ENCODE measurements at places on chromosomes 7 and 10.

- DNase-seq: no peak
Measured at GRCh38 chr10:124707551-124707950, 36.6 kb downstream of the FAM53B start.

DNA sequence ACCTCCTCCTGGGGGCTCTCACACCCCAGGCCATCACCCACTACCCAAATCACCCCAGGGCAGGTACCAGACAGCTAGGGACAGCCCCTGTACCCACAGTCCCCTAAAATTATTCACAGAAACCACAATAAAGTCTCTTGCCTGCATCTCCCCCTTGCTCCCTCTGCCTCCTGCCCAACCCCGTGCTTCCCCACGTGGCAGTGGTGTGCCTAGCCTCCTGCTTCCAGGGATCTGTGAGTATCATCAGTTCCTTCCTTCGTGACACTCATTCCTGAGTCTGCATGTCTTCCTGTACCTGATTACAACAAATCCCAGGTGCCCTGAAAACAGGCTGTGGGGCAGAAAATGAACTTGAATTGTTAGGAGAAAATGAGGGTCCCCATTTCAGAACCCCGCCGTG lies 61.5 kb downstream of the PRKAG2 start:
- DNase-seq: no peak

- DNase-seq: no peak
Measured at GRCh38 chr10:97940534-97940933, 89.9 kb downstream of the CRTAC1 start.

GRCh38 chr10:118958984-118959925 lies 70.3 kb upstream of the NANOS1 start:
- DNase-seq: peak; percentile 41

GRCh38 chr7:40758590-40758989 lies 623.8 kb downstream of the SUGCT start:
- DNase-seq: no peak

- DNase-seq: peak; percentile 37
Measured at GRCh38 chr10:58220769-58221451, 46.8 kb downstream of the IPMK start.

DNA sequence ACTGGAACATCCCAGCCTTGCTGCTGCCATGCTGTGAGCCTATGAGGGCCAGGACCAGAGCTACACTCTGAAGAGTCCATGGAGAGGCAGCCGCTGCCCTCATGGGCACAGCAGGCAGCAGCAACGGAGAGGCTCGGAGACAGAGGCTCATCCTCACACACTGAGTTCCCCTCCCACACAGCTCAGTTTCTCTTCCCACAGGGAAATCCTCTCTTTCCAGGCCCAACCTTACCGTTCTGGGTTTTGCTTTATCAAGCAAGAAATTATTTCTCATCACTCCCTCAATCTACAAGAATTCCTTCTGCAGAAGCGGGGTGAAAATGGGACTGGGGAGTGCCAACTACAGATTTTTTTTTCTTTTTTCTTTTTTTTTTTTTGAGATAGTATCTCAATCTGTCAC lies 36.6 kb downstream of the GOLGA7B start:
- no peak for DNase-seq

GRCh38 chr7:1715671-1716074 lies 45.6 kb downstream of the ELFN1 start:
- DNase-seq: no peak

GRCh38 chr7:146235195-146235594 lies 118.6 kb downstream of the CNTNAP2 start:
- no peak for DNase-seq

GRCh38 chr10:6170638-6171037 lies 32.1 kb upstream of the PFKFB3 start:
- DNase-seq: no peak

- no peak for DNase-seq
Measured at GRCh38 chr10:19845503-19846368, 29.5 kb downstream of the PLXDC2 start.

GRCh38 chr10:62384057-62384446 lies 9.9 kb downstream of the ZNF365 start:
- DNase-seq: peak; percentile 98

DNA sequence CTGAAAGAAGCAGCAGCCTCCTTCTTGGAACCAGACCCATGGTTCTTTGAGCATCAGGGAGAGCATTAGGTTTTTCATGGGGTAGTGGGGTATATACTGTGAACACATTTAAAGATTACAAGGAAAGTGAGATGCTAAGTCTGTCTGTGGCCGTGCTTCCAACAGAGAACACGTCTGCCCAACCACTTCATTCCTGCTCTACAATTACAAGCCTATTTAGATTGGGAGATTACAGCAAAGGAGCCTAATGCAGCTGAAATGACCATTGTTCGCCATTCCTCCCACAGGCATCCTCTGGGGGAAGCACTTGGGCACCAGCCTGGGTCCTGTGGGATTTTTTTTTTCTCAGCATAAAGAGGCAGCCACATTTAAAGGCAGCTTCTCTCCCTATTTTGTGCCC lies 536.4 kb downstream of the XPNPEP1 start:
- DNase-seq: no peak

GRCh38 chr7:84107259-84107658 lies 87.3 kb downstream of the SEMA3A start:
- no peak for DNase-seq

DNA sequence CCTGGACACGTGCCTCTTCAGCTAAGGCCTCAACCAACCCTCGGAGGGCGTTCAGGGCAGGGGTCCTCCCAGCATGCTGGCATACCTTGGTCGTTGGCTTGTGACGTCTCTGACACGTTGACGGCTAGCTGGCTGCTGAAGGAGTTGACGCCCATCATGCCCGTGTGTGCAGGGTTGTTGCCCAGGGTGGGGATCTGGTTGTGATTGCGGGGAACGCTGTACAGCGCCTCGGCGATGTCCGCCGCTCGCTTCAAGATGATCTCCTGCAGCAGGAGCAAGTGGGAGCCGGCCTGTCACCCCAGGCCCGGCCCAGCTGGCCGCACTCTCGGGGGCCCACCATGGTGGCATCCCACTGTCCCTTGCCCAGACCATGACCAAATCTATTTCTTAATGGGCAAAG lies 122.0 kb downstream of the EBF3 start:
- no peak for DNase-seq

GRCh38 chr7:78101076-78101475 lies 302.5 kb downstream of the PHTF2 start:
- no peak for DNase-seq

- DNase-seq: peak; percentile 13
Measured at GRCh38 chr7:132141109-132141508, 435.2 kb downstream of the PLXNA4 start.

DNA sequence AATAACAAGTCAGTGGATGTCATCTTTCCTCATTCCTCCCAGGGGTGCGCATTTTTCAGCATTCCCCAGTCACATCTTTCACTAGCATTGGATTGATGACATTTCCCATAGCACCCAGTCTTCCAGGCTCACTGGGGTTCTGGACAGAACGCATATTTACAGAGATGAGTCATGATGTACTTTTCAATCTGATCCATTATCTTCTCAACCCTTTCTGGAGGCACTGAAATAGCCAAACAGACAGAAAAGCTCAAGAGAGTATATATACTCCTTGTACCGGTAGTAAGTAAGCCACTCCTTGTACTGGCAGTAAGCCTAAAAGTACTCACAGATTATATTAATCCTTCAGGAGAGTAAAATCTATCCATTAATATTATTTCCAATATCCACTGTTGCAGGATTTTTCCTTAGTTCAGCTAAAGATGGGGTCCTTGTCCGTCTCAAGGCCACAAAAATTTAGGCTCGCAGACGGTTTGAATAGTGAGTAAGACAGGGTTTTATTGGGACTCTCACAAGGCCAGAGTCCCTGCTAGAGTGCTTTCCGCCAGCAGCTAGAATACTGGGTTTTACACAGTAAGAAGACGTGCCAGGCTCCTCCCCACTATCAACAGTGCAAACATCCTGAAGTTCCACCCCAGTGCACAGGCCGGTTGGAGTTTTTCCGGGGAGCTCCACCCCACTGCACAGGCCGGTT lies 60.8 kb downstream of the MDH2 start:
- peak; percentile 40 for DNase-seq

GRCh38 chr7:34109936-34110780 lies 204.8 kb downstream of the BMPER start:
- DNase-seq: no peak

GRCh38 chr7:42099066-42099465 lies 137.9 kb downstream of the GLI3 start:
- DNase-seq: no peak

DNA sequence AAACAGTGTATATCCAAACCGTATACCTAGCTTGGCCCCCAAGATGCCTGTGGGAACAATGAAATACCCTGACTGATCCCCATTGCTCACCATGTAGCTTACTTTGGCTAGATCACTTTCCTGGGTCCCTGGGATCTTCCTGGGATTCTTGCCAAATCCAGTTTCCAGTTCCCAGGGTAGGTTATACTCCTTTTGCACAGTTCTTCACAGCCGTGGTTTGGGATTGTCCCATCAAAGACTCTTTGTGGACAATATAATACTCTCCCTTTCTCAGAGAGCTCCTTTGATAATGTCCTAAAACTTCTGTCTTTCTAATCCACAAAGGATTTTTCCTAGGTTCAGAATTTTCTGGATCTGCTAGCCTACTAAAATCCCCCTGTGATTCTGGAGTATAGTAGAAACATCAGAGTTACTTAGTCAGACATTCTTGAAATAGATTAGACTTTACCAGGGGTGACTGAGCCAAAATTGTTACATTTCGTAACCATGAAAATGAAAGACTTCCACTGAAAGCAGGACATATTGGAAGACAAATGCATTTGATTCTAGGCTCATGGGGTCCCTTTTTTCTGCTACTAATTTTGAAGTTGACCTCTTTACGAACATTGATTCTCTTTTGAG lies 388.3 kb upstream of the ETV1 start:
- peak; percentile 9 for DNase-seq

DNA sequence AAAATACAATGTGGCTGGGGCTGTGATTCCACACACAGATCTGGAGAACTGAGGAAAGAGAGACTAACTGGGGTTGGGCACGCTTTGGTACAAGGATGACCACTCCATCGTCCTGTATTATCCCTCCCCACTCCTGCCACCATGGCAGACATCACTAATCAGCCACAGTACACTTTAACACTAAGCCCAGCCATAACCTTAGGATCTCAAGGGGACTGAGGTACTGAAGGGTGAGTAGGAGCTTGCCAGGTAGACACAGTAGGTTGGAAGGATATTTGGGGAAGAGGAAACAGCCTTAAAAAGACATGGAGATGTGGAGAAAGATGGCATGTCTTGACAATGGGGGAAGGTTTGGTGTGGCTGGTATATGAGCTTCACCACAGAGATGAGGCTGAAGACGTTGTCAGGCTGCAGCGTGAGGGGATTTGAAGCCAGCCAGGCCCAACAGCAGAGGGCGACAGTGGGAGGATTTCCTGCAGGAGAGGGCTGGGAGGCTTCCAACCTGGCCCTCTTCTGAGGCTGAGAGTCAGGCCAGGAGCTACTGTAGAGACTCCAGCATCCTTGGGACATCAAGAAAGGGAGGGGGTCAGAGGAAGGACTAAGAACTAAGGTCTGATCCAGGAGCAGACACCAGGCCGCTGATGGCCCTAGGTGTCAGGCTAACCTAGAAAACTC lies 58.6 kb upstream of the COL13A1 start:
- no peak for DNase-seq

GRCh38 chr7:136655414-136655813 lies 213.0 kb upstream of the CHRM2 start:
- DNase-seq: no peak

DNA sequence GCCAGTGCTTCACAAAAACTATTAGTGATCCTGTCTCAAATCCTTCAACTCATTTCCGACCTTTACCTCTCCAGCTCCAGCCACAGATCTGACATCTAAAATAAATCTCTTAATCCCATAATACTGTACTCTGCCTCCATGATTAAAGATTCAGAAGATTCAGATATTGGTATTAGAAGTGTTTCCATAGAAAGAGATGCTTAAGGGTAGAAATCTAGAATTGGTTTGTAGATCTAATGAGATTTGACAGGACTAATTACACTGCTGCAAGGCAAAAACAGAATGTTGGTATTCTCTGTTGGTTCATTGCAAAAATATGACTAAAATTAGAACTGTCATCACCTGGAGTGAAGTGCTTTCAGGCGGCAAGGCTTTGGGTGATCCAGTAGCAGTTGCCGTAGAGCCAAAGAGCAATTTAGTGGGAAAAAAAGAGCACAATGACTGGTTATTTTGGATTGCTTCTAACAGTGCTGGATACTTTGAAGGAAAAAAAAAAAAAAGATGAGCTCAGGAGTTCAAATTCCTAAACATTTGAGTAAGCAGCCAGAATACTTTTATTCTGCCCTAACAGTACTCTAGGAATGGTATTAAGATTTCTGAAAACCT lies 940.1 kb upstream of the SORCS1 start:
- no peak for DNase-seq

- DNase-seq: no peak
Measured at GRCh38 chr7:141568227-141568626, 17.0 kb downstream of the AGK start.

DNA sequence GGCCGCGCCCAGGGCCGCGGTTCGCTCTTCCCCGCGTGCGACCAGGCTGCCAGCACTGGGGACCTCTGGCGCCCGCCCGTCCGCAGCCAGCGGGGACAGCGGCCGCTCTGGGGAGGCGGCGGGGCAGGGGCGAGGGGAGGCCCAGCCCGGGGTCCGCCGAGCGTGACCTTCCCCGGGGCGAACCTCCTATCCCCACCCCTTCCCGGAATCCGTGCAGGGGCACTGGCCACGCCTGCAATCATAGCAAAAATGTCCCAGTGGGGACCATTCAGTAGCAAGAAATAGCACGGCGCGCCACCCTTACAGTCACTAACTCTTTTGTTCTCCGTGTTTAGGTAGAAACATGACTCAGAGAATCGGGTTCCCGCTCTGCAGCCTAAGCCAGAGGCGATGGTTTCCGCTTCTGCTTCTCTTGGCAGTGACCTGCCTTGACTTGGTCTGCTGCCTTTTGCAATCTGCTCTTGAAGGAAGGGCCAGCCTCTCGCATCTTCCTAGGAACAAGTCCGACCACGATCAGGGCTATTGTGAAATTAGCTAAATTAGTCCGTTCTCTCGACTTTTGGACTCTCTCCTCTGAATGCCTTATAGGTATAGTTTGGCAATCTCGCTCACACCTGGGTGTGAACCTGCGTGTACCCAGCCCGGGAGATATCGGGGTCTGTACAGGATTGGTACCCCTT lies 79.3 kb upstream of the ACBD5 start:
- DNase-seq: peak; percentile 48

DNA sequence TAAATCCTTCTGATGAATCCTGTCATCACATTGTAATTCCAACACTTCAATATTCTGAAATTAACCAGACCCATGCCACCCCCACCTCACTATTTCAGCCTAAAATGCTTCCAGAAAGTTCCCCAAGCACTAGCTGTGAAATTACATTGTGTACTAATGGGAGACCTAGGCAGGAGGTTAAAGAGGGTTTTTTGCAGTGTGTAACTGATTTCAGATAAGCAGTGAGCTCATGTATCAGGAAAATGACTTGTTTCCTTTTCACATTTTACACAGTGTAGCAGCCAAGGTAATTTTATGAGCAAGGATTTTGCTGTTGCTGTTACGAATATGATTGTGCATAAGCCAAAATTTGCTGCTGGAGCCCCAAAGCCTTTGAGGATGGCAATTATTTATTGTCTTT lies 129.0 kb downstream of the INHBA start:
- DNase-seq: no peak

GRCh38 chr7:26038201-26038990 lies 113.6 kb upstream of the NFE2L3 start:
- DNase-seq: no peak
